ENCODE measurements at places on chromosomes 5 and 9. TPM values are rescaled to one million over a fixed set of nuclear protein-coding genes. Genes with fewer than 3 reads are reported as not detected.

The PCDHA8 gene
- total RNA-seq = 0.49 TPM

DNA sequence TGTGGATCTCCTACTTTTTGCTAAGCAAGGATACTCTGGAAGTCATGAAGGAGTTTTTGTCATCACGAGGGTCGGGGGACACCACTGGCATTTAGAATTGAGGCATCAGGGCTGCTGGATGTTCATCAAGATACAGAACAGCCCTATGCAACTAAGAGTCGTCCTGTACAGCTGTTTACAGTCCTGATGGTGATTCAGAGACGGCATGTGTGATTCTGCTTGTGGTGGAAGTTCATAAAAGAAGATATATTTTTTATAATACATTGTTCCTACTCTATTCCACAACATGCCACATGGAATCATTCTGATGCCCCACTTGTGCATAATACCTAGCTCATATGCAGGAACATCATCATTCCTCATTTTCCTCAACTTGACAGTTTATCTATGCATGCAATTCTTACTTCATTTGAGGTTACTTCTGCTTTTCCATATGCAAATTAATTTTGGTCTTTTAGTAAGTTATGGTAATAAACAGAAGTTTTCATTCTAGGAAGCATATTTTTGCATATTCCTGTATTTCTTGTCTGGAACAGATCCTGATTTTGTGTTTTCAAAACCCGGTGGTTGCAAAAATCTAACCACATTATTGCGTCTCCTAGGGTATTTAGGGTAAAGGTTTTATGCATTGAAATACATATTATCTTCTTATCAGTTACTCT lies 155.2 kb downstream of the ARHGEF28 start:
- no peak for DNase-seq

DNA sequence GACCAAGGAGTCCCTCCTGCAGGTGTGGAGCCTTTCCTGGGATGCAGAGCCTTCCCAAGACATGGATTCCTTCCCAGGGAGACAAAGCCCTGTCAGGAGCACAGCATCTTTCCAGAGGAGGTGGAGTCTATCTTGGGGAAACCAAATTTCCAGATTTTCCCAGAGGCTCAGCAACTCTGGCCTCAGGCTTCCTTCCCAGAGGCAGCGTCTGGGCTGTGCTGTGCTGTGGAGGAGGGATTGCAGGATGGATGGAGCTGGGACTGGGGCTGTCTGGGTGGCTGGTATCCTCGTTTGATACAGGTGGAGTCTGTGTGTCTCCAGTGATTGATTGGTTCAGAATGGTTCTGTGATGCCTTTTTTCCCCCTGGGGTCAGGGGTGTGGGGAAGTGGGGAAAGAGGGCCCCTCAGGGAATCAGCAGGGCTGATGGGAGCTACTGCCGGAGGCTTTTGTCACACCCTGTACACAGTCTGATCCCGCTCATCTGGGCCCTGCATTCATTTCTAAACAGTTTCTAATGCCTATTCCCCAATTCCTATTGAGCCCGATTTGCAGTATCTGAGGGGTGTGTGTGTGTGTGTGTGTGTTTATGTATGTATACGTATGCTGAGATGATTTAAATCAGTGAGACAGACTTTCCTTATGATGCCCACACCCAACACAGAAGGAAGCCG lies 16.0 kb downstream of the OR13J1 start:
- peak; percentile 61 for DNase-seq

GRCh38 chr5:148739524-148739923 lies 85.2 kb upstream of the HTR4 start:
- DNase-seq = no peak

DNA sequence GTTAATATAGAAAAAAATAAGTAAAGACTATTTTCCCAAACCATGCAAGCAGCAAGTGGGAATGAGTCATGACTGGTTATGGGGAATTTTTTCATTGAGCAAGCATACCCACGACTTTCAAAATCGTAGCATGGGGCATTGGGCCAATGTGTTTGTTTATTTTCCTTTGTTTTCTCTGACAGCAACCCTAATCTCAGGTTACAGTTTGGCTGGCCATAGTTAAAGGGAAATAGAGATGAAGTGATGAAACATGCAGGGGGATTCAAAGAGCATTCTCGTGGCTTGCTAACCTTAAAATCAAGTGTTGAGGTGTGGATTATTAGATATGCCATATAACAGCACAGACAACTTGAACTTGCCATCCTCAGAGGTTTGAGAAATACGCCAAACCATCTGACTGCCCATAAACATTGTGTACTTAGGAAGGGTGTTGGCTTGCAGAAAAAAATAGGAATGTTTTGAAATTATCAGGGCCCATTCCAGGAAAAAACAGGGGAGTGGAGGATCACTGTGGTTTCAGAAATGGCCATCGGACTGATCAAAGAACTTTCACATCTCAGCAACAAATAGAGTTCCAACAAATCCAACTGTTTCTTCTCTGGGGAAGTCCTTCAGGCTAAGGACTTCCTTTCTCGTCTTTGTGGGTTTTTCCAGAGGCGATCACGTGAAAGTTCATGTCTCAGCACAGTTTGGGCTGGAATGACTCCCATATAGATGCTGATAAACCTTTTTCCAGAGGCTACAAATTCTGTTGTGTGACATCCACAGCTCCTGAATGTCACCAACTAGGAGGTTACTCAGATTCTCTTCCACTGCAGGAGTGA lies 259.1 kb downstream of the SYK start:
- DNase-seq = peak; percentile 25

The CARD9 gene
- 16.9 TPM for total RNA-seq

DNA sequence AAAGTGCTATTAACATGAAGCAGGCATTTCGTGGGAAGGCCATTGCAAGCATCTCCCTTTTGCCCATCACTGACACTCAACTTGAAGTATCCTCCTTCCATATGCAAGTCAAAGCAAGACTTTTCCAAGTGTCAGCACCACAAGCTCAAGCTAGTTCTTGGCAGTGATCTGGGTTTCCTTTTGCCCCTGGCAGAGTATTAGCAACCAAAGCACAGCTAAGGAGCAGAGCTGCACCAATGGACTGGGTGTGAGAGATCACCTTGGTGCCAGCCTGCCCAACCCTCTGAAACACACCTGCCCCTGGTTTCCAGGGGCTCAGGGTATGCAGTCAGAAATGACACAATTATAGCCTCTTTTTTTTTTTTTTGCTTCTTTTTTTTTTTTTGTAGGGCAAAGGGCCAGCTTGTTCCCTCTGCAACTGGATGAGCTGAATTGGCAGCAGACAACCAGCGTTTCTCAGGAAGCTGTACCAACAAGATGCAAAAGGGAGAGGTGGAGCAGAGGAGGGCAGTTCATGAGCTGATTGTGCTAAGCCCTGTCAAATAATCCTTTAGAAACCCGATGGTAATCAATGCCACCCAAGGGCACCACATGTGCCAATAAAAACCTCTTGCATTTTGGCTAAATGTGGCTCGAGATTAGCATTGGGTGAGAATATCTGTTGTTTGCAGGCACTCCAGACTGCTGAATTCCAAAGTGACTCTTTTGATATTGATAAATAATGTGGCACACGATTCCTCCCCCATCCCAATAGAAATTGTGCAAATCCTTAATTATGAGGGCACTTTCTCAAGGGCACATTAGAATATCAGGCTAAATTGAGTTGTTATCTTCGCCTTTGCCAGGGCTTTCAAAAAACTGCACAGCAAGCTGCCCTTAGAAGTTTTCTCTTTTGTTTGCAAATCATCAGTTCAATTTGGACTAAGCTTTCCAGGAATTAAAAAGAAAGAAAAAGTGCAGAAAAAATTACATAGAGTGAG lies 192.4 kb downstream of the GAS1 start:
- no peak for DNase-seq

The RAB3C gene
- 2.5 TPM for total RNA-seq

- no peak for DNase-seq
These were observed 1520.8 kb upstream of the CDH6 start for GRCh38 chr5:29672678-29673077.

- no peak for DNase-seq
These were observed 479.7 kb downstream of the MAN2A1 start for GRCh38 chr5:110169461-110169860.

The NMUR2 gene
- not detected for total RNA-seq

The SHROOM1 gene
- 17.7 TPM for total RNA-seq

DNA sequence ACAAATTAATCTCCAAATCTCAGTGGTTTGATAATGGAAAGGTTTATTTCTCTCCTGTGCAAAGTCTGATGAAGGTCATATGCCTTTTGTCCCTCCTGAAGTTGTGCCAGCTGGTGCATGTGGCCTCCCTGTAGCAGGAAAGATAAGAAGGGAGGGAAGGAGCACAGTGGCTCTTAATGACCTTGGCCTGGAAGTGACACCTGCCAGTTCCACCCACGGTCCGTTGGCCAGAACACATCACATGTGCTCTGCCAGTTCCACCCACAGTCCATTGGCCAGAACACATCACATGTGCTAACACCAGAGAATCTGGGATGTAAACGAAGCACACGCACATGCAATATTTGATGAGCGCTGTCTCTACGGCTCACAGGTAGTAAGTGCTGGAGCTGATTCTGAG lies 130.9 kb downstream of the DOCK2 start:
- DNase-seq = no peak

- DNase-seq = no peak
These were observed 204.8 kb downstream of the MLLT3 start for GRCh38 chr9:20417373-20418080.

DNA sequence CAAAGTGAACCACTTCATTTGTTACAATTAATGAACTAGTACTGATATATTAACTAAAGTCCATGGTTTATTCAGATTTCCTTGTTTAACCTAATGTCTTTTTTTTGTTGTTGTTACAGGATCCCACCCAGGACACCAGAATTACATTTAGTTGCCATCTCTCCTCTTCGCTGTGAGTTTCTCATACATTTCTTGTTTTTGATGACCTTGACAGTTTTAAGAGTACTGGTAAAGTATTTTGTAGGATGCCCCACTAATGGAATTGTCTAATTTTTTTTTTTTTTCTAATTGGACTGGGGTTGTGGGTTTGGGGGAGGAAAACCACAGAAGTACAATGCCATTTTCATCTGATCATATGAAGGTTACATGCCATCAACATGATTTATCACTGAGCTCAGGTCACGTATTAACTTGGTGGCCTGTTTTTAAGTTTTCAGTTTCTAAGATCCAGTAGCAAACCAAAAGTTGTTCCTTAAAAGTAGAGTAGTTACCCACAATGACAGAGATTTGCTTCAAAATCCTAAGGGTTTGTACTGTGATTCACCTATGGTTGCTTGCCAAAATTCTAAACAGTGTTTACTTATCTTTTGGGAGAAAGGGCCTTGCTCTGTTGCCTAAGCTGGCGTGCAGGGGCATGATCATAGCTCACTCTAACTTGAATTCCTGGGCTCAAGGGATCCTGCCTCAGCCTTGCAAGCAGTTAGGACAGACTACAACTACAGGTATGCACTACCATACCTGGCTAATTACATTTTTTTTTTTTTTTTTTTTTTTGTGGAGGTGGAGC lies 4.5 kb upstream of the OTULIN start:
- DNase-seq = no peak

DNA sequence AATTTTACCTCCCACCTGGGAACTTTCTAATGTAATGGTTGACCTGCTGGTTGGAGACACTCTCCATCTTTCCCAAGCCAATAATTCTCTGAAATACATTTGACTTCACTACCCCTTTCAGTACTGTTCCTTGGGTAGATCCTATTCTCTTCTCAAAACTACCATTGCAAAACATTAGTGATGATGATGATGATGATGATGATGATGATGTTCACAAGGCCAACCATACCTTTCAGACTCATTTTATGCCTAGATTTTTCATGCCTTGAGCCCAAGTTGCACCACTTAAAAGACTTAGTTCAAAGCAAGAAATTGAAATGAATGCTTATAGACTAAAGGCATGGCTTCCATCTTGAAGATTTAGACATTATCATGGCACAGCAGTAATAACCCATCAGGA lies 1141.1 kb upstream of the DMAC1 start:
- DNase-seq = no peak

The GOLM1 gene
- total RNA-seq = 14.7 TPM

GRCh38 chr9:137302118-137302448 lies at the start of gene NRARP:
TSS of gene NRARP (minus strand) at chr9:137302271. CDS start at chr9:137301928, 343 bp downstream.
- DNase-seq = no peak

GRCh38 chr9:126722252-126722921 lies 82.5 kb upstream of the ZBTB43 start:
- DNase-seq = no peak

GRCh38 chr9:130051855-130052254 lies 1.9 kb upstream of the GPR107 start:
- no peak for DNase-seq

DNA sequence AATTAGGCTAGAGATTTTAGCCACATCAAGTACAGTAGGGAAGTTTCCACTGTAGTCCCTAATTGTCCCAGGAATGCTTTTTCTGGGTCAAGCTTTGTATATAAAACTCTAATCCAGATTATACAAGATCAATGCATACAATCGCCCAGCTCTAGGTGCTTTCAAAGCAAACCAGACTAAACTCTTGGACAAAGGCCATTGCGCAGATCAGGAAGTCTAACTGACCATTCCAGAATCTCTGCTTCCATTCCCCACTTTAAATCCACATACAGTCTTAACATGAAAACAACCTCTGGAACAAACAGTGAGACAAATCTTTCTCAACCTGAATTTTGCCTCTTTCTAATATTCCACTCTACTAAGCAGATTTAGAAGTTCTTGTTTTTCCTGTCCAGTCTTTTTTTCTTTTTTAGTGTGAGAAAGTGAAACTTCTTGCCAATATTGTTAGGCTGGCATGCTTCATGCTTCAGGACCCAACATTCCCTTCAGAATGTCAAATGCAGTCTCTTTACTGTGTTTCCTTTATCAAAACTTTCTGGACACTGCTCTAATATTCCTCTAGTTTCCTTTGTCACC lies 76.1 kb downstream of the ITGA1 start:
- DNase-seq = no peak

The ARHGAP26 gene
- 42.5 TPM for total RNA-seq

All from vagina (tissue), 2 donors.